NCI-H748 treated with DMSO at 0.1 percent for 48 hours (cell line): ENCODE measurements at places on chromosomes 5 and 9.
A peak's percentile ranks its signal among the peaks of the same experiment; 100 is the strongest.

- peak; percentile 85 for DNase-seq
Observed at GRCh38 chr9:33081128-33081851, 4.8 kb upstream of the SMU1 start.

DNA sequence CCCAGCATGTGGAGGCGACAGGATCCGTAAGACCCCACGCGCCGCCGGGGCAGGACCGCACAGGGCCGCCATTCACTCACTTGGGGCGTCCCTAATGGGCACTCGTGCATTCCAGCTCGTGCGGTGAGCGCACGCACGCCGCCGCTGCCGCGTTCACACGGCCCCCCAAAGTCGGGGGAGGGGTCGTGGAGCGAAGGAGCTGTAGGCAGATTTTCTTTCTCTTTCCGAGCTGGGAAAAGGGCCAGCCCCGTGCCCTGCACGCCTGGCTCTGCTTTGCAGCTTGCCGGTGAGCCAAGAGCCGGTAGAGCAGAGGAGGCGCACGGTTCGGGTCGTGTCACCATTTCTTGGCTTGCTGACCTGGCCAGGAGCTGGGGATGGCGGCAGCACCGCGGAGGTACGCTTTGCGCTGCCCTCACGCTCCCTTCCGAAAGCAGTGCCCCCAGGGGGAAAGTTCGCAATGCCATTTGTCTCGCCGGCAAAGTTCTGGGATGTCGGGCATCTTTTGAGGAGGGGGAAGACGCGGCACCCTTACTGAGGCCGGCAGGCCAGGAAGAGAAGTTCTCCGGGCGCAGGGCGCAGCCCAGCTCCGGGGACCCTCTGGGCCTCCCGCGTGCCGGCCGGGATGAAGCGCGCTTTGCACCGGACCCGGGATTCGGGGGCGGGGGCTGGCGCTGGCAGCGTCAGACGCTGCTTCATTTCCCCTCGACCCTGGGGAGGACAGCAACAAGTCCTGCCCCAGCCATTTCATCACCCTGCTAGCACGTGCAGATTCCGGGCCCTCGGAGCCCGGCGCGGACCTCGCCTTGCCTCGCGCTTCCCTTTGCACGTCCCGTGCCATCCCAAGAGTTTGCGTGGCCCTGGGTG, 898 bp downstream of the STC2 start:
- no peak for DNase-seq

DNA sequence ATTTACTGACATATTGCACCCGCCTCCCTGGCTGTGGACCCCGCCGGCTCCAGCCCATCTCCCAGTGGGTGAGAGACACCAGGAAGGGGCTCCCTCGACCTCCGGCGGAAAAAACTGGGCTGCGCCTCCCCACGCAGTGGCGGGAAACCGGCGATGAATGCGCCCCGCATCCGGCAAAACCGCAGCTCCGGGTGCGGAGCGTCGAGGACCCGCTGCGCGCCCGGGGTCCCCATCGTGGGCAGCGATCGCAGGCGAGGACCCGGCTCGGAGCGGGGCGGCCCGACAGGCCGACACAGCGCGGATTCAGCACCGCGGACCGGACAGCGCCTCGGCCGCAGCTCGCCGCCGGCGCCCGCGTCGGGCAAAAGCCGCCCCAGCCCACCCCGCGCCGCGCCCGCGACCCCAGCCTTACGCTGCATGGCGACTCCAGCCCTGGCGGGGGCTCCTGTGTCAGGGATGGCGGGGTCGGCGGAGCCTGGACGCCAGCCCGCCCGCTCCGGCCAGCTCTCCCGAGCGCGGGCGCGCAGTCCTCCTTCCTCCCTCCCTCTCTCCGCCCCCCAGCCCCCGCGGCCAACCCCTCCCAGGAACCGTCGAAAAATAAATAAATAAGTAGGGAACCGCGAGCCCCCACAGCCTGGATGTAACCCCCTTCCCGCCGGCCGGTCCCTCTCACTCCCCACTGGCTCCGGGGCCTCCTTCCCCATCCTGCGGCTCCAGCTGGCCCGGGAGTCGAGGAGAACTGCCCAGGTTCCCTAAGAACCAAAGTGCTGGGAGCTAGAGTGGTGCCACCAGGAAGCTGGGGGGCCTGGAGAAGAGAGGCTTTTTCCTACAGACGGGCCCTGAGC, 3.1 kb downstream of the LHX3 start:
- DNase-seq: no peak

- DNase-seq: peak; percentile 71
Observed at GRCh38 chr5:168987543-168988300, 313.2 kb downstream of the SLIT3 start.

GRCh38 chr9:18362901-18363685, 110.9 kb upstream of the ADAMTSL1 start:
- no peak for DNase-seq

DNA sequence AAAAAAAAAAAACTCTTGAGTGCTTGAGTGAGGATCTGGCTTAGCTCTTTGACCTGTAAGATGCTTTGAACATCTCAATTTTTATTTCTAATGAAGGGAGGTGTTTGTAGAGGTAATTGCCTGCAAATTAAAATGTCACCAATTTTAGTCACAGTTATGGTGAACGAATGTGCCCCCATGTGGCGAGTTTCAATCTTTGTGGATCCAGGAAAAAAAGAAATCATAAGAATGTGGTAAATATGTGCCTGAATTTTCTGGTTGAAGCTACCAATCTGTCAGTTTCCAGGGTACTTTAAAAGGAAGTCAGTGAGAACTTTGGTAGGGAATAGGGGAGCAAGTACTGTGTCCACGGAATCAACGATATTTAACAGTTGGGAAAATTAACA, 1772.4 kb upstream of the CDH9 start:
- DNase-seq: no peak

GRCh38 chr5:75389430-75389829, 52.4 kb downstream of the HMGCR start:
- DNase-seq: no peak

- no peak for DNase-seq
Observed at GRCh38 chr9:79080536-79080935, 491.2 kb upstream of the TLE4 start.

- DNase-seq: no peak
Observed at GRCh38 chr5:86526811-86527348, 90.9 kb upstream of the COX7C start.

DNA sequence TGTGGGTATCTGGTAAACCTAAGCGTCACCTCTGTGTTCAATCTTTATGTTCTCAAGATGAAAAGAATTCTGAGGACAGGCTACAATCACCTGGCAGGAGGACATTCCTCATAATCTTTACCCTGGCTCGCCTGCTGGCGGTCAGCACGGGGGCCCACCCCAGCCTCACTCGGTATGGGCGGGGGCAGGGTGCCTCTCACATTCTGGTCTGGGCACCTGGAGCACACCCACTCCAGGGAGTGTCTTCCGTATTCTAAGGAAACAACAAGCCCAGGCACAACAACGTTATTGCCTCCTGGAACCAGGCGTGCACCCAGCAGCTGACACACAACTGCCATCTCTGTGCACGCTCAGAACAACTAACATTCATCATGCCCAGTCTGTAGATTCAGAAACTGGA, 179.8 kb downstream of the ROR2 start:
- no peak for DNase-seq

GRCh38 chr5:160567031-160567705, 145.5 kb downstream of the PTTG1 start:
- no peak for DNase-seq
